HFF-Myc (cell line): ENCODE measurements at places on chromosomes 4 and X.

GRCh38 chr4:177191586-177191985 lies 118.1 kb upstream of the NEIL3 start:
- no peak for DNase-seq

- DNase-seq: no peak
These were observed 174.8 kb upstream of the TLL1 start for GRCh38 chr4:165698272-165698671.

- DNase-seq: no peak
These were observed 97.9 kb upstream of the ADAMTS3 start for GRCh38 chr4:72666910-72667309.

- DNase-seq: no peak
These were observed 26.4 kb upstream of the MMRN1 start for GRCh38 chr4:89868276-89868675.

- DNase-seq: peak; percentile 42
These were observed 24.1 kb downstream of the FRMPD4 start for GRCh38 chrX:12162420-12162819.

DNA sequence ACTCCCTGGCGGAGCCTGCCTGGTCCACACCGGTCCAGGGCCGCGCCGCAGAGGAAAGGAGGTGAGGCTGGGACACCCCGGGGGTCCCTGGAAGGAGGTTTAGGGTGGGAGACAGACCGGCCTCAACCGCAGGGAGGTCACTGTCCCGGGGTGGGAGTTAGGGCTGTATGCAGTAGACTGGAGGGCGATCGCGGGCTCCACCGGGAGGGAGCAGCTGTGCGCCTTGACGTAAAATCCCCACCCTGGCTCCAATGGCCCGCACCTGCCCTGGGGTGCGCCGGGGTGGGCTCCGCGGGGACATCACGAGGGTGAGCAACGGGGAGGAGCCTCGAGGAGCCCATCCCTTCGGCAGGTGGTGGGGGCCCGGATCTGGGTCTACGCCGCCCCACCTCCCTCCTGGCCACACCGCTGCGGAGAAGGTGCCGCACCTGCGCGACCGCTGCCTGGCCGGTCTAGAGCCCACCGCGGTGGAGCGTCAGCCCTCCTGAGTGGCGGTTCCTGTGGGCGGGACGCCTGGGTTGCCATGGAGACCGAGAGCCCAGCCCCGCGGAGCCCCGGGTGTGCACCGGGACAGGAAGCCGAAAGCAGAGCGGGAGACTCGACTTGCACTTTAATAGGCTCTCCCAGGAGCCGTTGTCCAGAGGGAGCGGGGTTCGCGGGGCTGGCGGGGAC lies 105.1 kb downstream of the ADRA2C start:
- DNase-seq: no peak

GRCh38 chrX:17713288-17713687 lies 24.0 kb upstream of the SCML1 start:
- DNase-seq: no peak

- DNase-seq: no peak
These were observed 5.8 kb upstream of the FGFBP2 start for GRCh38 chr4:15968551-15969300.

DNA sequence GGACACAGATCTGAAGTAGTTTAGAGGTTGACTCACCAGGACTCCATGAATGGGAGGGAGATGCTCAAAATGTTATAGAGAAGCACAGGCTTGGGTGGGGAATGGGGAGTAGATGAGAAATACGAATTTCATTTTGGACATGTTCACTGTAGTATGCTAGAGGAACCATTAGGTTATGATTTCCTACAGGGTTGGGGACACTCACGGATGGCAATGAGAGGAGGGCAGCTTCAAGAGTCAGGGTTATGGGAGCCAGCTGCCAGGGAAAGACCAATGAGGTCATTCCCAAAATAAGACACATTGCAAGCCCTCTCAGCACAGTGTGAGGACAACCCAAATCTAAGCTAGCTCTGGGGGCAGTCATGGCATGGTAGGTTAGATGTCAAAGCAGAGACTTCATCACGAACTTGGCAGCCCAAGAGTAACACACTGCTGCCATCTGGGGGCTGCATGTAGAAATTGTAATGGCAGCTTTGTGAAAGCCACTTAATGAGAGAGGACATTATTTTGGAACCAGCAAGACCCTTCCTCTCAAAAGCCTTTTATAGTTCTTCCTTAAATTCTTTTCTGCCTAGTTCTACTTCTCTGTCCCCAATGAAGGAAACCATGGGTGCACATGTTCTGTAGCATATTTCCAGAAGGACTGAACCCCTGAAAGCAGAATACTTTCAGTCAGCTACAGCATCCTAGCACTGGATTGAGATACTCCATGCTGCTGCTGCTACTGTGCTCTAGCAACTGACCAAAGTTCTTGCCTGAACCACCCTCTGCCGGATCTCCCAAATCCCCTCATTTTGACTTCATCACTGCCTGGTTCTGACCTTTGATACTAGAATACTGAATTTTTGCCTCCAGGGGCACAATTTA lies 16.2 kb upstream of the ZCCHC12 start:
- DNase-seq: peak; percentile 9

GRCh38 chr4:3290476-3290875 lies 2.3 kb upstream of the RGS12 start:
- no peak for DNase-seq

DNA sequence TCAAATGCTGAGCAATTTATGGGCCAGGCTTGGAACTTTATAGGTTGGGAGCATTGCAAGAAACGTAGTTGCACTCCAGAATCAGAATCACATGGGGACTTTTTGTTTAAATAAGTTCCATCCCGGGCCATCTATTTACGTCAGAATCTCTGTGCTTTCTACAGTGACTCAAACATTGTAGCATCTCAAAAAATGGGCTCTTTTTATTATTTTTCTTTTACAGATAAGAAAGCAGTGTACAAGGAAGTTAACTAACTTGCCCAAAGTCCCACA lies 10.2 kb downstream of the CC2D2A start:
- DNase-seq: no peak

GRCh38 chr4:73006286-73006990 lies 63.1 kb downstream of the COX18 start:
- DNase-seq: no peak

DNA sequence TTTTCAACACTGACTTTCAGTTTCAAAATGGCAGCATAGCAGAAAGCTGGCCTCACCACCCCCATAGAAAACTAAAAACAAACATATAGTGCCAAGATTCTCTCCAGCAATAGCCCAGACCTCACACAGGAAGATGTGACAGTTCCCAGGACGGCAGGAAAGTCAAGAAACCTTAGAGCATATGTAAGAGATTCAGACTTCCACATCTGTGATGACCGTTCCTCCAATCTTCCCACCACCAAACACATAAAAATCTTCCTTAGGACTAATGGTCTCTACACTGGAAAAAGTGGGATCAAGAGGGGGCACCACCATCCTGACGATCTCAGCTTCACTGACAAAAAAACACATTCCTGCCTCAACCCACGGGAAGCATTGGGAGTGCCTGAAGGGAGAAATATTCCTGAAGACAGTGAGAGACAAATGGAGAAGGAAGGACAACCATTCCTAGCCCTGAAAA lies 134.1 kb upstream of the CPXCR1 start:
- DNase-seq: no peak

DNA sequence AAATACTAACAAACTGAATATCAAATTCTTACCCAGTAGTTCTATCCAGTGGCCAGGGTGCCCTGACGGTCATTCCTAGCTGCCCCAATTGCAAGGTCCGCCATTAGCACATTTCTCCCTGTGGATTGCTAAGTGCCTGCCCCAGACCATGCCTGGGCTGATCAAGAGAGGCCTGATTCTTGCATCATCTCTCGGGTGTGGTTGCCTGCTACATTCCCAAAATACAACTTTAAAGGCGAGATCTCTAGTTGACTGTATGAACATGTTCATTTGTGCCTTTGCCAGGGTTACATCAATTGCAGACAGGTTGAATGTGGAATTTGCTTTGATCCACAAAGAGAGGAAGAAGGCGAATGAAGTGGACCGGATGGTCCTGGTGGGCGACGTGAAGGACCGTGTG lies 28.0 kb downstream of the PRPS2 start:
- no peak for DNase-seq

GRCh38 chr4:127364397-127364796 lies 268.4 kb upstream of the INTU start:
- DNase-seq: no peak

DNA sequence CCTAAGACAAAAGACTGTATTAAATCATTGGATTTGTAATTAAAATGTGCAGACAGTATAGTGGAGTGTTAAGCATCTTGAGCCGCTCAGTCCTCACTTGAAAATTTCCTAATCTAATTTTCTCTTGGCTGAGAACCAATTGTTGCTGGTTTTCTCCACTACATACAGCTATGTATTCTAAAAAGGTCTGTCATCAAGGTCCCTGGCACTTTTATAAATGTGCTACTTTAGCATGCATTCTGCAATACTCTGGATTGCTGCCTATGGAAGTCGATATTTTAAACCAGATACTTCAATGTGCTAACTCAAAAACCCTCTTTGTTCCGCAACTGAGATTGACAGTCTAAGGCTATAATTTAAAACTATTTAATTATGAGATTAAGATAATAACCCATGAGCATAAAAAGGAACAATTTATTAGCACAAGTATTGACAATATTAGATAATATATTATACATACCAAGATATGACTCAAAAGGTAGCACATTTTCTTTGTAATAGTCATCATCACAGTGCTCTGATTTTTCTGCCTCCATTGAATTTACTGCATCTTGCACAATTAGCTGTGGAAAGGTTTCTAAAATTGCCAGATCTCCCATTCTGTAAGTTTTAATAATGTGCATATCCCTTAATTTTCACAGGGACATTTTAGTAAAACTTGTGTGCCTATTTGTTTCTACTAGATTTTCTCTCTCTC lies 815.1 kb downstream of the ADGRL3 start:
- DNase-seq: no peak

DNA sequence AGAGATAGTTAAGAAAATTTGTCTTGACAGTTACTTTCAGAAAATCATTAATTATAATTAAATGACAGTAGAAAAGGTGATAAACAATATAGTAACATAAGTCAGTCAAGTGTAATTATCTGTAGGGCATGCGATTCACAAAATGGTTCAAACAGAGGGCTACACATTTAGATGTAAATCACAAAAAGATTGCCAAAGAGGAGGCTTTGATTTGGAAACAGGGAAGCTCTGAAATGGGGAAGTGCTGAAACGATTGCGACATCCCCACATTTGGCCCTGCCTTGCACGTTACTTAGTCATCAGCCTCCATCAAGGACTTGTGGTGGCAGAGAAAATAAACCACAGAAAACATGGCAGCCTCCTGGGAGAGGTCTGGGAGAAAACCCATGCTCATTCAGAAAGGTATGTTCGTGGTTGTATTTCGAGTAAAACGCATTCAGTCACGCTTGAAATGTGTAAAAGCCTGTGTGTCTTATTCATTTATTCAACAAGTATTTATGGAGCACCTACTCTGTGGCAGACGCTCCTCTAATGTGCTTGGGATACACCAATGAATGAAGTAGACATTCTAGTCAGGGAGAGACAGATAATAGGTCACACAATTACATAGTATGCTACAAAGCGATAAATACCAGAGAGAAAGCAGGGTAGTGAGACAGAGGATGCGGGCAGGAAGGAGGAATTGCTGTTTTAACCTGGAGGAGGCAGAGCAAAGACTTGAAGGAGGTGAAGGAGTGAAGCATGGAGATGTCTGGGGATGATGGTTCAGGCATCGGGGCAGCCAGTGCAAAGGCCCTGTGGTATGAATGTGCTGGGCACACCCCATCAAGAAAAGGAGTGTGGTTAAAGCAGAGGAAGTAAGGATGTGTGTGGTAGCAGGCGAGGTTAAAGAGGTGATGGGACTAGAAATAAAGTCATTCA lies 7.8 kb downstream of the RBM47 start:
- DNase-seq: peak; percentile 70

DNA sequence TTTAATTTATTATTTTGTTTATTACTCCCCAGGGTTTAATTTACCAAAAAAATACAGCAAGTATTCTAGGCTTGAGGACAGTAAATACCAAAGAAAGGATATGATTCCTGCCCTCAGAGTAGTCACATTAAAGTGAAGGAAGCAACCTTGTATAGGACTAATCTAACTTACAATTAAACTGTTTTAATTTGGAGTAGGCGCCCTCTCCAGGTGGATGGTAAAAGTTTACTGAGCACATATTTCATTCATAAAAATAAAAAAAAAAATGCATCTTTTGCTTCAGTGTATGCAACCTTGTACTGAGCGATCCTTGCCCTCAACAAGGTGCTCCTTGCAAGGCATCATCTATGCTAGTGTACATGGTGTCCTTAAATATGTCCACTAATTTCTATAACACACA lies 72.0 kb upstream of the MAGEB16 start:
- no peak for DNase-seq

- no peak for DNase-seq
These were observed 246.8 kb upstream of the NWD2 start for GRCh38 chr4:36997727-36998126.

DNA sequence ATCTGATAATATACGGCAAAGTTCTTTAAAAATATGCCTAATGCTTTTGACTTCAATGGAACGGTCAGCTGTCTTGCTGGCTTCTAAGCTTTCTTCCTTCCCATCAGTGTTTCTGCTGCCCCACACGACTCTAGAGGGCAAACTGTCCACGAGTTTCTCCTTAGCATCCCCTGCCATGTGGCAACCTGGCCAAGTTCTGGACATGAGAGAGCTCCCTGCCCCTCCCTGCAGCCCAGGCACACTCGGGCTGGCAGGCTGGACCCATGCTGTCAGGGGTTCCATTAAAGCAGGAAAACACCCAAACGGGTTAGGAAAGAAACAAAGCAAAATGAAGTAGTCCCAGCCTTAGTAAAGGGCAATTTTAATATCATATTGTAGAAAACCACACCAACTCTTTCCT lies 38.8 kb downstream of the KDR start:
- DNase-seq: no peak

DNA sequence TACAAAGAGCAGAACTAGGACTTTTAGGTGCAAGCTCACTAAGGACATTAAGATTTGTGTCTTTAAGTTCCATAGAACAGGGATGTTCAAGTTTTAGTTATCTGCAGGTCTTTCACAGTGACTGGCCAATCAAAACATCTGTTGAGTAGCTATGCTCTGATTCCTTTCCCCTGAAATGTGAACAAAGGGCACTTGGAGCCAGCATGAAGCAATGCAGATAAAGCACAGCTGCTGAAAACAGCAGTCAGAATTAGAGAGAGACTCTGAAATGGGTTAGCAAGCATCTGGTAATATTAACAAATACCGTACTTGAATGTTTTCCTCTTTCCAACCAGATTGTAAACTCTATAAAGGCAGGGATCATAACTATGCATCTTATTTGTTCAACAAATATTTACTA lies 276.9 kb downstream of the RAB28 start:
- DNase-seq: no peak

- no peak for DNase-seq
These were observed 454.4 kb upstream of the FAT1 start for GRCh38 chr4:187178084-187178483.

- DNase-seq: no peak
These were observed 206.3 kb upstream of the ANXA3 start for GRCh38 chr4:78345237-78345636.

GRCh38 chr4:98505992-98506391 lies 152.4 kb downstream of the TSPAN5 start:
- no peak for DNase-seq

DNA sequence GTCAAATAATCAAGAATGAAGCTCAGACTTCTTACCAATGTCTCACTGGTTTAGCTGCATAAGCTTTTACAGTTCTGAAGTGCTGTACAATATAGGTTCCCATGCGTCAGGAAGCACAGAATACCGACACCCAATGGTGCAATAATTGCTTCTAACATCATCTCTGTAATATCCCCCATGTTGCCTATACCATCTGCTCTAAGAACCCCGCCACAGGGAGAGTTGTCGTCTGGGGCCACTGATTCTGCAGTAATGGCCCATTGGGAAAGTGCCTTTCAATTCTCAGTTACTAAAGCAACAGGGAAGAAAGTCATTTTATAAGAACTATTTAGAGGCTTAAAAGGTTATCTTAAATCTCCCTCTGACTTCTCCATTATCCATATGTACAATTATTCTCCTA lies 94.9 kb downstream of the GLRA3 start:
- no peak for DNase-seq
